ENCODE measurements at places on chromosomes 12 and 14.

- no peak for DNase-seq
These were observed 10.5 kb downstream of the GNPNAT1 start for GRCh38 chr14:52780893-52781292.

- no peak for DNase-seq
These were observed 29.2 kb downstream of the DYRK4 start for GRCh38 chr12:4591180-4591687.

DNA sequence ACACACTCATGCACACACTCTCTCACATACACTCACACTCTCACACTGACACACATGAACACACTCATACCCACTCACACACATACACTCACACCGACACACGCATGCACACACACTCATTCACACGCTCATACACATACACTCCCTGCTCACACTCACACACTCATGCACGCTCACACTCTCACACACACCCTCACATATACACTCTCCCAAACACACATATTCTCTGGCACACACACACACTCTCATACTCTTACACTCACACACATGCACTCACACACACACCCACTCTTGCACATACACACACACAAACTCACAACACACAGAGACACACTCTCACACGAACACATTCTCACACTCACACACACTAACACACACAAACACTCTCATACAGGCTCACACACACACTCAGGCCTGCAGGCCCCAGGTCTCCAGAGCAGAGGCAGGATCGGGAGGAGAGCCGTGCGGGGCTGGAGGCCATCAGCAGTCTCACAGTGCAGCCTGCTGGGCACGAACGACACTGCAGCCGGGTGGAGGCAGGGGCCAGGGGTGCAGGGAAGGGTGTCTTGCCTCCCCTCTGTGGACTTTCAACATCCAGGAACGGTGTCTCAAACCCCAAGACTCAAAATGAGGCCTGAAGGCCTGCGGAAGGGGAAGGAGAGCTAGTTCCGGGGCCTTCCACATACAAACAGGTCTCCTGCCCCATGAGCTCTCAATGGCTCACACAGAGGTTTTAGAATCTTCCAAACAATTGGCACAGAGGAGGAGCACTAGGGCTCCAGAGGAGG is 148.7 kb downstream of the ANO2 start:
- DNase-seq = no peak

DNA sequence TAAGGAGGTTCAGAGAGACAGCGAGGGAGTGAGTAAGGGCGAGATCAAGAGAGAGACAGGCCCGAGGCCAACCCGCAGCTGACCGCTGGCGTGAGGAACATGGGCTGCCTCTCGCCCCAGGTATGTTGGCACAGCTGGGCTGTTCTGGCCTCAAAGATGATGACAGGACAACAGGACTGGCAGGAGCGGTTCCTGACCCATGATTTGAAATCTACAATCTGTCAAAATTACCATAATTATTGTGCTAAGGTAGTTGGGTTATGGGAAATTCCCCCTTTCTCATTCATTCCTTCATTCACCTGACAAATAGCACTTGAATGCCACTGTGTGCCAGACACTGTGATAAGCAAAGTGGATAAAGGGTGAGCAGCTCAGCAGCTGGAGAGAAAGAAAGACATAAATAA is 5.1 kb upstream of the ENDOU start:
- no peak for DNase-seq

- DNase-seq = no peak
These were observed 273.3 kb upstream of the LRIG3 start for GRCh38 chr12:59193476-59194050.

DNA sequence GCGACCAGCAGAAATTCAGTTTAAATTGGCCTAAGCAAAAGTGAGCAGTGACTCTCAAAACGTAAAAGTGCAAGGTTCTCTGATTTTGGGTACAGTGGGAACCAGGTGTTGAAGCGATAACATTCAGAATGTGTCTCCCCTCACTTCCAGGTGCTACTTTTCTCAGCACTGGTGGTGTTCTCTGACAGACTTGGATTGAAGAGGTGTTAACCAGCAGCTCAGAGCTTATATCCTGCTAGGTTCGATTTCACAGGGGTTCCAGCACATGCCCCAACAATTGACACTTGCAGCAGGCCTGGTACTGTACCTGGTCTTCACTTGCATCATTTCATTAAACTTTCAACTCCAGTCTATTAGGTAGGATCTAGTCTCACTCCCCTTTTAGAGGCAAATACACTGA is 680.2 kb downstream of the VRK1 start:
- no peak for DNase-seq

GRCh38 chr14:88588081-88588480 is 25.2 kb downstream of the ZC3H14 start:
- no peak for DNase-seq

- DNase-seq = no peak
These were observed 296.2 kb downstream of the C12orf75 start for GRCh38 chr12:105626653-105627052.

DNA sequence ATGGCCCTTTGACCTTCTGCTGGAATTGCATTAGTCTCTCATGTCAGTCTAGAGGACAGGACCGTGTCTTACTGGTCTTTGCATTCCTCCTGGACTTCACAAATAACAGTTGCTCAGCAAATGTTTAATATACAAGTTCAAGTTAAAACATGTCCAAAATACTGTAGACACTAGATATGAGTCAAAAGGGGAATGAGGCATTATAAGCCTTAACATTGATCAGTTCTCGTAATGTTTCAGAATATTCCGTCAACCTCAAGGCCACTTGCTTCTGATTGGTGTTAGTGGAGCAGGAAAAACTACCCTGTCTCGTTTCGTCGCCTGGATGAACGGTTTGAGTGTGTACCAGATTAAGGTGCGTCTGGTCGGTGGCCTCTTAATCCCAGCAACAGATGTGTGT is 59.9 kb downstream of the HSP90AA1 start:
- DNase-seq = no peak

- DNase-seq = no peak
These were observed 5.5 kb downstream of the NKX2-1 start for GRCh38 chr14:36514278-36515104.

DNA sequence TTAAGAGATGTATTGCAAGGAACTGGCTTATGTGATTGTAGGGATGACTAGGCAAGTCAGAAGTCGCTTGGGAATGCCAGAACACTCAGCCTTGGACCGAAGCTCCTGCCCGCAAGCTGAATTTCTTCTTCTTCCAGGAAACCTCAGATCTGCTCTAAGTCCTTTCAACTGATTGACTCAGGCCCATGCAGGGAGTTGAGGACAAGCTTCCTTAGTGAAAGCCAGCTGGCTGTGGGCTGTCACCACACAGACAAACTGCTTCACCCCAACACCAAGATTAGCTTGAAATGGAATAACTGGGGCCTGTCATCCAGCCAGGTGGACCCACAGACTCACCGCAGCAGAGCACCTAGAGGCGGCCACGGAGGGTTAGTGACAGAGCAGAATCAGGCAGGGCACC is 24.7 kb downstream of the BDKRB2 start:
- DNase-seq = no peak

- no peak for DNase-seq
These were observed 417.1 kb downstream of the AEBP2 start for GRCh38 chr12:19856389-19856788.

DNA sequence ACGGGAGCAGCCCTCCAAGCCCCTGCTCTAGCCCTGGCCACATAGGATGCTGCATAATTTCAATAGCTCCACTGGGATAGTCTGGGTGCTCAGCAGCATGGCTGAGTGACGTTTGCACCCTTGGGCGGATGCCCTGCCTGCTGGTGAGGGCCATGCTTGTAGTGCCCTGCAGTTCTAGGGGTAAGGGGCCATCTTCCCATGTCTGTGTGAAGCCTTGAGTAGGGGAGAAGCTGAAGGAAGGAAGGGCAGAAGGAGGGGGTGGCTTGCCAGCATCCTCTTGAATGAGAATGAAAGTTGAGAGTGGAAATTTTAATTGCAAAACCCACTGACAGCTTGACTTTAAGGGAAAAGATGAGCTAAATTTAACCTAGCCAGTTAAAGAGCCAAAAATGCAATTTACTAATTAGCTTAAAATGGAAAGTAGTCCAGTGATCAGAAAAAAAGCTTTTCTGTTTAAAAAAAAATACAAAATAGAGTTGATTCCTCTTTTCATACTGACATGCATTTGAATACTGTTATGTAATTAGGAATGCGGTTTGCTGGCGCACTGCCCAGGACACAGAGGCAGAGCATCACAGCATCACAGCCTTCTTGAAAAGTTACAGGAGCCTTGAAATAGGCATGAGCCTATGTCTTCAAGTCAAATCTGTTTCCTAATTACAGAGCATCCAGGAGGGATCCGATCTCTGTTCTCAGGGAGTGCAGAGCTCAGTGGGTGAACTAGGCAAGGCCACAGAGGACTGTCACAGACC is 18.5 kb upstream of the EML1 start:
- DNase-seq = no peak

GRCh38 chr14:40436551-40436950 is 1004.3 kb upstream of the FBXO33 start:
- DNase-seq = no peak

DNA sequence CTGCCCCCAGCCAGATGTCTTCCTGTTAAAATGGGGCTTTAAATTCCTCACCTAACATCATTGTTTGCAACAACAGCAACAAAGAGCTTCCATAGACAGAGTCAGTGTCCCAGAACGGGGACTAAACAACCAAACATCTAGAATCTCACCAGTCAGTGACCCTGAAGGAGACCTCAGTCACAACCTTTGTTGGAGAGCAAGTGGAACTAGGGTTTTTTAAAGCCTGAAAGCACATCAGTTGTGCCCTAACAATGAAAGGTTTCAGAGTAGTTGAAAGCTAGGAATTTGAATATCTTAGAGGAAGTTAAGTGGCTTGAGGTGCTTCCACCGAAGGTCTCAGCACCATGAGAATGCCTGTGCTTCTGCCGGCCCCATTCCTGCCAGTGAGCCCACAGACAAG is 5.0 kb upstream of the ALDH2 start:
- DNase-seq = no peak

DNA sequence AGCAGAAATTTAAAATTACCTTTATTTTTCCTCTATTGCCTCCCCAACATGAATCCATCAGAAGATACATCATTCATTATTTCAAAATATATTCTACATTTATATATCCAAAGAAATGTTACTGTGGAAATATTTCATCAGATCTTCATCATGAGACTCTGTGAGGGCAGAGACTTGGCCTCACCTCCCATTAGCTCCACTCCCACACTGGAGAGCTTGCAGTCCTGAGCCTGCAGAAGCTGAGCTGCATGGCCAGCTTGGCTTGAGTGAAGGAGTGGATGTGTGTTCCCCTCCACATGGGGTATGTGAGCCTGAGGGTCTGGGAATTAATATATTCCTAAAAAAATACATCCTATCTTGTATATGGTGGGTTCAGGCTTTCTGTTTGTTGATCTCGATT is 961.9 kb downstream of the TMEM121 start:
- DNase-seq = no peak

- DNase-seq = no peak
These were observed 65.5 kb downstream of the RASSF3 start for GRCh38 chr12:64675795-64676194.

GRCh38 chr14:50397390-50398188 is 908 bp upstream of the CDKL1 start:
- no peak for DNase-seq

GRCh38 chr12:132904718-132905328 is 17.4 kb upstream of the CHFR start:
- DNase-seq = no peak

GRCh38 chr14:54794159-54794558 is 108.5 kb downstream of the GCH1 start:
- DNase-seq = no peak

DNA sequence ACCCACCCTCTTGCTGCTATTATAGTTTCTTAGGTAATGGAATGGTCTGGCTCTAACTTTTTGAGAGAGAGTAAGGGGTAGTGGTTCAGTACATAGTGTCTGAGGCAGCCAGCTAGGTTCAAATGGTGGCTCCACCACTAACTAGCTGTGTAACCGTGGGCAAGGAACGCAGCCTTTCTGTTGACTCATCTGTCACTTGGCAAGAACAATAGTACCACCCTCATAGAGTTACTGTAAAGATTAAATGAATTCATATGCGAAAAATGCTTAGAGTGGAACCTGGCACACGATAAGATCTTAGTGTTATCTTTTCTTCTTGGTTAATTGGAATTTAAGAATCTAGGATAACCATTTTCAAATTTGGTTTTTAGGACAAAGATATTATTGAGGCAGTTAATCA is 14.0 kb downstream of the CCDC62 start:
- no peak for DNase-seq

GRCh38 chr14:78401866-78402265 is 231.7 kb downstream of the NRXN3 start:
- no peak for DNase-seq

DNA sequence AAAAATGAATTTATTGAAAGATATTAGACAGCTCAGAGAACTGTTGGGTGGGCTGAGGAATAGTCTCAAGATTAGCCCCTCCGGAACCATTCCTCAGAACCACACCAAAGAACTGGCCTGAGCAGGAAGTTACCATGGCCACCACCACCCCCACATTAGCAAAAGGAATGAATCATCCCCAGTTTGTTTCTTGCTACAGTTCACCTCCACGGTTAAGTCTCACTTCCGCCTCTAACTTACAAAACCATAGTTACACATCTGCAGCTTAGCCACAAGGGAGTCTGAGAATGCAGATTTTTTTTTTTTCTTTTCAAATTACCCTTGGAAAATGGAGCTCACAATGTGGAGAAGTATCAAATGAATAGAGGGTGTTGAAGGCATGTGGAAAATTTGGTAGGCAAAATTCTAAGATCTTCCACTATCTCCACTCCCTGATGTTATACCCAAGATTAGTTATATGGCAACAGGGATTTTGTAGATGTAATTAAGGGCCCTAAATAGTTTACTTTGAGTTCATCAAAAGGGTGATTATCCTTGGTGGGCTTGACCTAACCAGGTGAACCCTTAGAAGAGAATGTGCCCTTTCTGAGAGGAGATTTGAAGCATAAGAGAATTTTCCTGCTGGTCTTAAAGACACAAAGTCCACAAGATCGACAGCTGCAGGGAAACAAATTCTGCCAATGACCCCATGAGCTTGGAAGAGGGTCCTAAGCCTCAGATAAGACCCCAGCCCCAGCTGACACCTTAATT is 129.8 kb upstream of the KRR1 start:
- peak; percentile 88 for DNase-seq

DNA sequence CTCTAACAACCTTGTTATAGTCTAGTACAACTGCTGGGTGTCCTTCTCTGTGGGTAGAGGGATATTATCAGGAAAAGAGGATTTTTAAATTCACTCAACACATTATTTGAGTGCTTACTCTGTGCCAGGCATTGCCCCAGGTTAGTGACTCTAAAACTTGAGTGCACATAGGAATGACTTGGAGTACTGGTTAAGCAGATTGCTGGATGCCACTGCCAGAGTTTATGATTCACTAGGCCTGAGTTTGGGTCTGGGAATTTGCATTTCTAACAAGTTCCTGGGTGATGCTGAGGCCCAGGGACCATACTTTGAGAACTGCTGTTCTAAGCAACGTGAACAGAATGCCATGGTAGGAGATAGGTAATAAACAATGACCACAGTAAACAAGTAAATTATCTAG is 96.6 kb downstream of the CFAP54 start:
- DNase-seq = no peak

- no peak for DNase-seq
These were observed 43.9 kb downstream of the ERC1 start for GRCh38 chr12:1034751-1035457.

GRCh38 chr12:116662612-116663144 is 75.2 kb downstream of the SPRING1 start:
- DNase-seq = no peak

GRCh38 chr14:74545386-74545785 is 51.8 kb downstream of the ISCA2 start:
- DNase-seq = no peak

- DNase-seq = no peak
These were observed 12.2 kb upstream of the BDKRB1 start for GRCh38 chr14:96243785-96244184.

- DNase-seq = no peak
These were observed 2.0 kb upstream of the RNASE8 start for GRCh38 chr14:21055432-21056117.
